Naive thymus-derived CD8-positive, alpha-beta T cell (primary cell): ENCODE measurements at places on chromosomes 1 and 21.

- DNase-seq, result no peak
Measured at GRCh38 chr1:17108786-17109185, 10.5 kb downstream of the PADI2 start.

DNA sequence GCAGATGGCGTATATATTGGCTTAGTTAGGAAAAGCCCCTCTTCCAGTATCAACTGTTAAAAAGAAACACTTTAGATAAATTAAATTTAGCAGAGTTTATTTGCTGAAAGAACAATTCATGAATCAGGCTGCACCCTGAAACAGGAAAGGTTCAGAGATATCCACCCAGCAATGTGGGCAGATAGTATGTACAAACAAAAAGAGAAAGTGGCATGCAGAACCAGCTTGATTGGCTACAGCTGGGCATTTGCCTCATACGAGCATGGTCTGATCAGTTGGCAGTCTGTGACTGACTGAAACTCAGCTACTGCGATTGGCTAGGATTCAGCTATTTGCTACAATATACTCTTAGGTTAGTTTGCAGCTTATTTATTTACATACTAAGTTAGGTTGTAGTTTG is 98.2 kb downstream of the ZC3H11B start:
- no peak for DNase-seq

- no peak for DNase-seq
Measured at GRCh38 chr1:29800522-29800956, 564.2 kb downstream of the PTPRU start.

- no peak for DNase-seq
Measured at GRCh38 chr1:91731815-91732214, 154.1 kb downstream of the TGFBR3 start.

GRCh38 chr1:6632588-6633514 is 8.2 kb downstream of the THAP3 start:
- no peak for DNase-seq

DNA sequence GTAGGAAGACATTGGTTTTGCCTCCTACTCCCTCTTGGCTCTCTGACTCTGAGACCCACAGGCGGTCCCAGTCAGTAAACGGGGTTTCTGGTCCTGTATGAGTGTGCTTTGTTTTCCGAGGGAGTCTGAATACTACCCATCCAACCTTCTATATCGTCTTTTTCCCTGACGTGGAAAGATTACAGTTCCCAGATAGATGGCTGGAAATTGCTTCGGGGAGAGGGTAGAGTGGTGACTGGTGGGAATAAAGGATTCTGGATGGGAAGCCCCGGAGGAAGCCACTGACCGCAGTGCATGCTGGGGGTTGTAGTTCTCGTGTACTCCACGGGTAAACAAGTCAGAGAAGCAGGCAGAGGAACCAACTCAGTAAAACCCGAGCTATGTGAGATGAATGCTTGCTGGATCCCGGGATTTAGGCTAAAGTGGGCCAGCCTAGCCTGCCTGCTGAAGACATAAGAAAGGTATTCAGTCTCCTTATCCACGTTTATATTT is 66.2 kb upstream of the IRF2BP2 start:
- peak; percentile 20 for DNase-seq

- DNase-seq, result no peak
Measured at GRCh38 chr1:19038096-19038495, 81.6 kb upstream of the IFFO2 start.

GRCh38 chr1:30377230-30378002 is 346.0 kb downstream of the MATN1 start:
- no peak for DNase-seq

DNA sequence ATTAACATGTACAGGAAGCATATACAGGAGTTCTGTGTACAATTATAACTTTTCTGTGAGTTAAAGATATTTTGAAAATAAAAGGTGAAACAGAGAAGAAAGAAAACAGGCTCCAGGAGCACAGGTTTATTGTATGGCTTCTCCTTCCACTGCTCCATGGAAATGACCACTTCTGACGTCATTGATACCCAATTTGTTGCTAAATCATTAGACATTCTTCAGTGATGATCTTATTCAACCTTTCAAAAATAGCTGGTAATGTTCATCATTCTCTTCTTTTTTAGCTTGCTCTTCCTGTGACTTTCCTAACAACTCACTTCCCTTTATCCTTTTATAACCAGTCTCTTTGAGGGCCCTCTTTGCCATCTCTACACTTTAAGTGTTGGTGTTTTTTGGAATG is 77.8 kb downstream of the KCNK2 start:
- no peak for DNase-seq

DNA sequence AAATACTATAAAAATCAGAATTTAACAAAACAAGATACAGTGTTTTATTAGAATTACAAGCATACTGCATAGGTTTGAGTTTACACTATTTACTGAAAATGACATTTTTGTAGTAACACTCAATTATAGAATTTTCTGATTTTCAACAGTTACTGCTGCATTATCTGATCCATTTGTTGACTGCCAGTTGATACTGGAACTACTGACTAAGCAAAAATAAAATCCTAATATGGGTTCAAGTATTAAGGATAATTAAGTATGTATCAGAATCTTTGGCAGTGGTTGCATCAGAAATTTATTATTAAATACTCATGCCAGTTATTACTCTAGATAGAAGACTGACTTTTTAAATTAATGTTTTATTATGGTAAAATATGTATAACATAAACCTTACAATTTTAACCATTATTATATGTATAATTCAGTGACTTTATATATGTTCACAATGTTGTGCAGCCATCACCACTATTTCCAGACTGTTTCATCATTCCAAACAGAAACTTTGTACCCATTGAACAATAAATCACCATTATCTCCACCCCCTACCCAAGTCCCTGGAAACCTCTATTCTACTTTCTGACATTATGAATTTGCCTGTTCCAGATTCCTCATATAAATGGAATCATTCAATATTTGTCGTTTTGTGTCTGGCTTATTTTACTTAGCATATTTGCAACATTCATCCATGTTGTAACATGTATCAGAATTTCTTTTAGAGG is 58.2 kb upstream of the GPR88 start:
- no peak for DNase-seq

DNA sequence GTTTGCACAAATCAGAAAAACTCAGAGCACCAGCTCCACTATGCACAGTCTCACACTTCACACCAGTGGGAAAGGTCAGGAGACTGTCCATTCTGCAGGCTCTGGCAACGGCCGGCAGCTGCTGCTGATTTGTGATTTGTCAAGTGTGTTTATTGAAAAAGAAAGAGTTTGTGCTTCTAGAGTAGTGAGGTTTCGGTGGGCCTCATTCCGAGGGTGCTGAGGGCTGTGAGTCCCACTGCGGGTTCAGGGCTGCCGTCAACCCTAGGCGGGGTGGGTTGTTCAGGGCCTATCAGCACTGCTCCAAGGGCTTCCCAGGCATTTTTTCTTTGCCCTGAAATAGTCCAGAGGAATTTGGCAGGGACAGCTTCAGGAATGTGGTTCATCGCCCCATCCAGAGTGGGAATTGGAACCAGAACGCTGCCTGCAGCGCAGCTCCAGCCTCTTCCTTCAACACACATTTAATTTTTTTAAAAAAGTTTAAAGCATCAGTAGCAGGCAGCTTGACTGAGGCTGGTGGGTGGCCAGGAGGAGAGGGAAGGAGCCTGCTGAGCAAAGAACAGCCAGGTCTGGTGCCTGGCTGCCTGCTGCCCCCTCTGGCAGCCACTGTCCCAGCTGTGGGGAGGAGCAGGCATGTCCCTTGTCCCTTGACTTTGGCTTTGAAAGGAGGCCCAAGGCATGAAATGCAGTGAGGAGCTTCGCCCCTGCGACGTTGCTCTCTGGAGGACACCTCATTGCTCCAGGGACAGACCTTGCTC is 19.7 kb downstream of the STUM start:
- DNase-seq, result no peak

- no peak for DNase-seq
Measured at GRCh38 chr1:178294654-178295053, 200.8 kb downstream of the RASAL2 start.

DNA sequence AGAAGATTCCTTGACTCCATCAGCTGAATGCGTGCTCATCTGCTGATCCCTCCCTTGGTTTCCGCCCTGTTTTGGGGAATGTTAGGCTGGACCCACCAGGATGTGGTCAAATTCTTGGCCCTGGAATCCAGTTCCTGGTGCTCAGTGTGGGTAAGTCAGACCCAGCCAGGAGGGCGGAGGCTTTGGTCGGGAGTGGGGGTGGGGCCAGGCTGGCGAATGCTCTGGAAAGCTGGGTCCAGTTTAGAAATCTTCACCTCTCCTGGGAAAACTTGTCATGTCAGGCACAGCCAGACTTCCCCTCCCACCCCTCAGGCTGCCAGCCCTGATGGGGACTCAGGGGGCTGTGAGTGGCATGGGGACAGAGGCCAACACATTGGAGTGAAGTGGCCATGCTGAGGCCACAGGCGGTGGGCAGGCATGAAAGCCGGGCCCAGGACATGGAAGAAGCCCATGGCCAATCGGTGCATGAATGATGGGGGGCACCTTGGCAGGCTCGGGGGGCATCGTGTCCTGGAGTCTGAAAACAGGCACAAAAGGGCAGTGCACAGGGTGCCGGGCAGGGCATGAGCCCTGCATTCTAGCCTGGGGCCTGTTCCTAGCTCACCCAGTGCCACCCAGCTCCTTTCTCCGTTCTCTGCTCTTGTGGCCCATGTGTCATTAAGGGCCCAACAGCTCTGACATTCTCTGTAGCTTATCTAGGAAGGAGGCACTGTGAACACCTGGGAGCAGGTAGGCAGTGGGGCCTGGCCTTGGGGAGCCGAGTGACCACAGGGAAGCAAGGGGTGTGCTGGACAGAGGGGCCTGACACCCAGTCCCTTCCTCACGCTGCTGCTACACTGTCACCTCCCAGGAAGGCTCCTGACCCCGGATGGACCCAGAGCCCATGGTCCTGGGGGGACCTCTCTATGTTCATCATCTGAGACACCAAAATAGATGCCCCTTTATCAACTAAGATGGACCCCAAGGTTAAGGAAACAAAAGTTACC is 14.6 kb upstream of the PADI1 start:
- no peak for DNase-seq

- DNase-seq, result no peak
Measured at GRCh38 chr1:18800258-18800657, 59.2 kb downstream of the TAS1R2 start.

DNA sequence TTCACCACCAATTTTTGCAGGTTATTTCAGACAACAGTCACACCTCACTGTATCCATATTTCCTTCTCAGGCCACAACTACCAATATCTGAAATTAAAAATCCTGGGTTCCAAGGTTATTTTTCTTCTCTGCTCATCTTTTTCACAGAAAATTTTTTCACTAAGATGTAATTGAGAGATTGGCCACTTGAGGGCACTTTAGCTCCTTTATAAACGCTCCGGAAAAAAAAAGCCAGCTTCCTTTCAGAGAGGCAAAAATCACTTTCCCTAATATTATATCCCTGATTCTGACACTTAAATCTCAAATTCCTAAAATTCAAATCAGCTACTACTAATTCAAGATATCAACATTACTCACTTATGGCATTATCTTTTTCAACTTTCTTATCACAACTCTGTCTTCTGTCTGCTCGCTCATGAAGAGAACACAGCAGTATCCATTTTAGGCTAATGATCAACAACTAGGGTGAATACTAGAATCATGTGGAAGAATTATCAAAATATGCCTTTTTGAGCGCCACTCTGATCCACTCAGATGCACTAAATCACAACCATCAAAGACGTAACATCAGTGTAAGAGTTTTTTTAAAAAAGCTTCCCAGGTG is 101.4 kb upstream of the RGS1 start:
- DNase-seq, result no peak

DNA sequence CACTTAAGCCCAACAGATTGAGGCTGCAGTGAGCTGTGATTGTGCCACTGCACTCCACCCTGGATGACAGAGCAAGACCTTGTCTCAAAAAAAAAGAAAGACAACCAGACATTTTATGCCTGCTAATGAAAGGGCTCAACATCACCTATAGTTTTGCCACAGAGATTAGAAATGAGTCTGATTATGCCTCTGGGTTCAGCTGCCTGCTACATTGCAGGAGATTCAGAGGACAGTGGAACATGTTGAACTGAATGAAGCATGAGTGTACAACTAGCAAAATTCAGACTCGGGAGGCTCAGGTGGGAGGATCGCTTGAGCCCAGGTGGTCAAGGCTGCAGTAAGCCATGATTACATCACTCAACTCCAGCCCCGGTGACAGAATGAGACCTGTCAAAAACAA is 46.0 kb downstream of the EXO1 start:
- DNase-seq, result no peak

GRCh38 chr1:75992312-75992711 is 60.1 kb upstream of the ASB17 start:
- no peak for DNase-seq

GRCh38 chr21:35232545-35233176 is 183.6 kb upstream of the RUNX1 start:
- DNase-seq, result no peak

GRCh38 chr1:10507111-10507879 is 32.5 kb downstream of the PEX14 start:
- DNase-seq, result peak; percentile 32

GRCh38 chr1:174912264-174912663 is 87.5 kb upstream of the CACYBP start:
- DNase-seq, result no peak

GRCh38 chr1:159915571-159916241 is 9.6 kb downstream of the TAGLN2 start:
- no peak for DNase-seq

DNA sequence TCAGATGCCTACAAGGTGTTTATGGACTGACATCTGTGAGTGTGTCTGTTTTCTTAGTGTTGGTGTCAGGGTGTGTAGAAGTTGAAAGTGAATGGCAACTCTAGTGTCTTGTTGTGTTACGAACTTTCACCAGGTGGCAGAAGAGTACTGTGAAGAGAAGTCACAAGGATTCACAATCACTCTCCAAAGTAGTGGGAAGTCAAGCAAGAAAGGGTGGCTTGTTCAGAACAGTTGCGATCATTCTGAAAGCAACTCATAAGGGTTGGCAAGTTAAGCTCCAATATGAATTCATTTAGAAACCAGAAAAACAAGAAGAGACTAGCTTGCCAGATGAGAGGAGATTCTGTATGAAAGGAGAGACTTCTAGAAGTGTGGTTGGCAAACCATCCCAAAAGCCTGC is 86.1 kb downstream of the FASLG start:
- peak; percentile 61 for DNase-seq

DNA sequence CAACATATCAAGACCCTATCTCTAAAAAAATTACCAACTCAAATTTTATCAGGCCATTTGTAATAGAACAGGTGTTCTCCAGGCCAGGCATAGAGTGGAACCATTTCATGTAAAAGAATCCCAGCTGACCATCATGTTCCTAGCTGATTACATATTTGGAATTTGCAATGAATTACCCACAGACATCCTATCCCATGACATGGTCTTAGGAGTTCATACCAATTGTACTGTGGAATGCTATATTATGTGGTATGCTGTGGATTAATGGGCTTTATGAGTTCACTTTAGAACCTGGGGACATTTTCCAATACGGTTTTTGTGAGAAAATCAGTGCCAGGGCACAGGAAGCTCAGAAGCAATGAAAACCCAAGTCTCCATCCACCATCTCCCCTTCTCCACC is 110.3 kb downstream of the ZNF281 start:
- no peak for DNase-seq

- DNase-seq, result no peak
Measured at GRCh38 chr21:45423201-45423955, 18.4 kb downstream of the COL18A1 start.
